SK-N-SH (cell line): ENCODE measurements at places on chromosomes 11 and 22. TPM values are rescaled to one million over a fixed set of nuclear protein-coding genes. Genes with fewer than 3 reads are reported as not detected.
A peak's percentile ranks its signal among the peaks of the same experiment; 100 is the strongest.

BACE1 gene
- 36.4 and 37.8 TPM in 2 replicates for polyA plus RNA-seq

DNA sequence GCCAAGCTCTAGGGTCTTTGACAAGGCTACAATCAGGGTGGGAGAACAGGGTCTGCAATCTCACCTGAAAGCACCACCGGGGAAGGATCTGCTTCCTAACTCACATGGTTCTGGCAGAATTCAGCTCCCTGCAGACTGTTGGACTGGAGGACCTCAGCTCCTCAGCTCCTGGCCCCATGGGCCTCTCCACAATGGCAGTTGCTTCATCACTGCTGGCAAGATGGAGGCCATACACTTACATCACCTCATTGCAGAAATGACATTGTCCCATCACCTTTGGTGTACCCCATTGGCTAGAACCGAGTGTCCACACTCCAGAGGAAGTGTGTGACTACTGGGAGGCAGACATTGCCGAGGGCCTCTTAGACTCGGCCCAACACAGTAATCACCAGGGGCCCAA is 20.9 kb upstream of the MPPED1 start:
- no peaks in the 10 kb centered on the region; the same call in 1 of the 2 replicates for H3K4me1 ChIP-seq
- no peak overlapping the region for H3K27ac ChIP-seq
- H3K36me3 ChIP-seq = no peaks in the 10 kb centered on the region
- no peak for DNase-seq
- no peaks in the 10 kb centered on the region for H3K27me3 ChIP-seq

OR51E2 gene
- 0.03 TPM in 1 of 2 replicates, not detected in the other for polyA plus RNA-seq

DNA sequence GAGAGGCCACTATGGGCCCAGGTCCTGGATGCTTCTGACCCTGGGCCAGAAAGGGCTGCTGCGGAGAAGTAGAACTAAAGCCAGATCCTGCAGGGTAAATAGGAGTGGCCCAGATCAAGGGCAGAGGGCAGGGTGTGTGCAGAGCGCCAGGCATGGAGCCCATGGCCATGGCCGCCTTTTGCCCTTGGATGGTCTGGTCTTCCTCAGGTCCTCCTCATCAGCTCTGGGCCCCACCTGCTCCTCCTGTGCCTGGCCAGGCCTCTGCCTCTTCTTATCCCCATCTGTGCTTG is 277.6 kb downstream of the BRD1 start:
- H3K4me3 ChIP-seq = no peak overlapping the region
- no peaks in the 10 kb centered on the region; the same call in 1 of the 2 replicates for H3K27me3 ChIP-seq
- no peak overlapping the region for H3K27ac ChIP-seq
- no peaks in the 10 kb centered on the region for H3K36me3 ChIP-seq
- no peak for DNase-seq

DNA sequence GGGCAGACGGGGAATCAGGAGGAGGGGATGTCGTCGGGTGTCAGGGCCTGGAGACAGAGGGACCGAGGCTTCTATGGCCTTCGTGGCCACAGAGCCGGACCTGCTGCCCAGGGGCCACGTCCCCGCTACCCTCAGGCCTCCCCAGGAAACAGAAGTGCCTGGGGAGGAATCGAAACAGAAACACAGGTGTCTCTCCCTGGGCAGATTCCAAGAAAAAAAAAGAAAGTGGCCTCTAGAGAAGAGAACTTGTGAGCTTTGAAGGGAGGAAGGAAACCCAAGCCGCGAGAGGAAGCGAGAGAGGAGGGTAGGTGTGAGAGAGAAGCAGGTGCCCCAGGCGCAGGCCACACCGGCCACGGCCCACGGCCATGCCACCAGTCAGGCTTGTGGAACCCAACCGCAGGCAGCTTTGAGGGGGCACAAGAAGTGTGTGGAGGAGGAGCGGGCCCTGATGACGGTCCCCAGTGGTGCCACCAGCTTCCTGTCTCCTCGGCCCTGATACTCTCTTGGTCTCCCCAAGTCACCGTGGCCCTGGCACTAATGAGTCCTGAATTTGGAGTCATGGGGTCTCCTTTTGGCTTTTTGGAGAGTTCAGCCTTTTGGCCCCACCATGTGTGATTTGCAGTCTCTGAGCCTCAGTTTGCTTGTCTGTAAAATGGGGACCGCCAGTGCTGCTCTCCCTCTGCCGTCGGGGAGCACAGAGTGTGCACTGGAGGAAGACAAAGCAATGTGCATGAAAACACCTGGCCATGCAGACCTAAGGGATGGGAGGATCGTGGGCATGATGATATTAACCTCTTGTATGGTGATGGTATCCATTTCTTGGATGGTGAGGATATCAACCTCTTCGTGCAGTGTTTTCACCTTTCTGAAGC is 25.2 kb downstream of the LIF start:
- no peaks in the 10 kb centered on the region for H3K4me1 ChIP-seq
- H3K27me3 ChIP-seq = no peaks in the 10 kb centered on the region
- H3K36me3 ChIP-seq = no peaks in the 10 kb centered on the region
- no peak overlapping the region for H3K4me3 ChIP-seq
- no peak overlapping the region for H3K27ac ChIP-seq
- no peak for DNase-seq

KCNK4 gene
- polyA plus RNA-seq = 0.13 and 0.16 TPM in 2 replicates

DNA sequence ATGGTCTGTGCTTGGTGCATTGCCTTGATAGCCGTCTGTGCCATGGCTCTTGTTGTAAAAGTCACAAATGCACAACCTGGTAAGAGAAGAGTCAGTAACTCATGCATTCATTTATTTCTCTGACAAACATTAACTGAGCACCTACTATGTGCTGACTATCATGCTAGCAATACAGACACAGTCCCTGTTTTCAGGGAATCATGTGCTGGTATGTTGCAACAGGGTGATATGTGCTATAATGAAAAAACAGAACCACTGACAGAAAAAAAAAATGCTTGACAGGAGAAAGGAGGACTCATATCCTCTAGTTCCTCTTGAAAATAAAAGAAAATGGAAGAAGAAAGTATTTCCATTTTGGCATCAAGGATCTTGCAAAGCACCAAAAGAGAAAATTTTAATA is 34.5 kb upstream of the RAPSN start:
- H3K36me3 ChIP-seq = peaks cover 86% of the 10 kb centered on the region
- H3K27me3 ChIP-seq = no peaks in the 10 kb centered on the region
- no peak overlapping the region for H3K4me3 ChIP-seq
- H3K27ac ChIP-seq = no peak overlapping the region

DNA sequence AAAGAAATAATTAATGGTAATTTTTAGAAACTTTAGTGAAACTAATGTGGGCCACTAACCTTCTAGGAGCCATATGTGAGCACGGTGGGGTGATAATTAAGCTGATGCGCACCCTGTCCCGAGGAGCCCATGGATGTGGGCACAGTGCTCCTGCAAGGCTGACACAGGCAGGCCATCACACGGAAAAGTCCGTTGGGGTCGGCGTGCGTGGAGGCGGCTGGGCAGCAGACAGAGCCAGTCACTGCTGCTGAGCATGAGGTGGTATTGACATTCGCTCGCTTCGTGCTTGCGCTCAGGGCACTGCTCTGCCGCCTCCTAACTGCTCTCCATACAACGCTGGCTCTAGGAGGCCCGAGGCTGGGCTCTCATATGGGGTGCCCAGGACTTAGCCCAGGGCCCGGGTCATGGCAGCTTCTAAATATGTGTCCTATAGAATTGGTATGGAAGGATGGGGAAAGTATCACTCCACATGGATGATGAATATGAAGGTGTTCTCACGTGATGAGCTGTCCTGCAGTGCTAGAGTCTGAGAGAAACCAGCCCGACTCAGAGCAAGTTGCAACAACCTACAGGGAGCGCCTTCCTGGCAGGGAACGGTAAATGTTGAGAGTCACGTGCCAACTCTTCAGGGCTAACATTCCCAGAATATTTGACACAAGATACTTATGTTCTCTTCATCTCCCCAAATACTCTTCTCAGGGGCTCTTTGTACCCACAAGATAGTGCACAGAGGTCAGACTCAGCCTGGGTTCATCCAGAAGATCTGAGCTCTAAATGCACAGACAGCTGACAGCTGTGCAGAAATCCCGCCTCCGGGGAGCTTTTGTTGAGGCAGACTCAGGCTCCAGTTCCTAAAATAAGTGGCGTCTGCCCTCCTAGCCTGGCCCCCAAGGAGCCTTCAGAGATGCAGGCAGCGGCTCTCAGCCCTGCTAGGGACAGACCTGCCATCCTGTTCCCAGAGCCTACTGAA is 50.6 kb upstream of the ARFGAP3 start:
- H3K36me3 ChIP-seq = no peaks in the 10 kb centered on the region
- no peak overlapping the region for H3K4me3 ChIP-seq
- no peaks in the 10 kb centered on the region for H3K27me3 ChIP-seq
- H3K4me1 ChIP-seq = no peaks in the 10 kb centered on the region

- H3K27me3 ChIP-seq = peaks cover 8% of the 10 kb centered on the region; the same call in 1 of the 2 replicates
- H3K4me1 ChIP-seq = peaks cover 7% of the 10 kb centered on the region; the same call in 1 of the 2 replicates
- peak; percentile 94 for DNase-seq
- H3K36me3 ChIP-seq = no peaks in the 10 kb centered on the region
- H3K4me3 ChIP-seq = peak within 1 kb of the TSS; percentile 65
Observed at GRCh38 chr11:9003573-9004182, at the start of gene NRIP3. NRIP3 (minus strand) TSS chr11:9004001; CDS start chr11:9003935, 66 bp downstream.

SCN4B gene
- 1.2 and 2.0 TPM in 2 replicates for polyA plus RNA-seq

SYT8 gene
- polyA plus RNA-seq = not detected in 2 replicates

DNA sequence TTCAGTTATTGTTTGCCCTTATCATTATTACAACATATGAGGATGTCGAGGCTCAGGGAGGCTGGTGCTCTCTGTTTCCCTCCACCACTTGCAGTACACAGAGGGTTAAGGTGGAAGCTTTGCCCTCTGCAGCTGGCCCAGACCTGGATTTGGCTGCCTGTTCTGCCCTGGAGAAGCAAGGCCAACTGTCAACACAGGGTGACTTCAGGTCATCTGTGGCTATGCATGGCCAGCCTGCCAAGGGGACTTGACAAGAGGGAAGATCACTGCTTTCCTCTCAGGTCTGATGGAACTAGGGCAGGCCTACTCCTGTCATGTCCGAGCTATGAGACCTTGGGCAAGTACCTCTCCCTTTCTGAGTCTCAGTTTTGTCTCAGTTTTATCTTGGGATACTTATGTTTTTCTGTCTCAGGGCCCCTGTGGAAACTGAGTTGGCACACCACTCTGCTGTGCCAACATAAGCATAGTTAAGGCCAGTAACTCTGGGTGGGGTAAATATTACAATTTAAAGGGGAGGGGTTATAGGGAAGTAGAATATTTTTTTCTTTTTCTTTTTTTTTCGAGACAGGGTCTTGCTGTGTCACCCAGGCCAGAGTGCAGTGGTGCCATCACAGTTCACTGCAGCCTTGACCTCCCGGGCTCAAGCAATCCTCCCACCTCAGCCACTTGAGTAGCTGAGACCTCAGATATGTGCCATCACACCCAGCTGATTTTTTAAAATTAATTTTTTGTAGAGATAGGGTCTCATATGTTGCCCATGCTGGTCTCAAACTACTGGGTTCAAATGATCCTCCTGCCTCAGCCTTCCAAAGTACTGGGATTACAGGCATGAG is 2.4 kb upstream of the THRSP start:
- H3K27ac ChIP-seq = no peak overlapping the region
- H3K36me3 ChIP-seq = no peaks in the 10 kb centered on the region
- H3K4me3 ChIP-seq = no peak overlapping the region

DNA sequence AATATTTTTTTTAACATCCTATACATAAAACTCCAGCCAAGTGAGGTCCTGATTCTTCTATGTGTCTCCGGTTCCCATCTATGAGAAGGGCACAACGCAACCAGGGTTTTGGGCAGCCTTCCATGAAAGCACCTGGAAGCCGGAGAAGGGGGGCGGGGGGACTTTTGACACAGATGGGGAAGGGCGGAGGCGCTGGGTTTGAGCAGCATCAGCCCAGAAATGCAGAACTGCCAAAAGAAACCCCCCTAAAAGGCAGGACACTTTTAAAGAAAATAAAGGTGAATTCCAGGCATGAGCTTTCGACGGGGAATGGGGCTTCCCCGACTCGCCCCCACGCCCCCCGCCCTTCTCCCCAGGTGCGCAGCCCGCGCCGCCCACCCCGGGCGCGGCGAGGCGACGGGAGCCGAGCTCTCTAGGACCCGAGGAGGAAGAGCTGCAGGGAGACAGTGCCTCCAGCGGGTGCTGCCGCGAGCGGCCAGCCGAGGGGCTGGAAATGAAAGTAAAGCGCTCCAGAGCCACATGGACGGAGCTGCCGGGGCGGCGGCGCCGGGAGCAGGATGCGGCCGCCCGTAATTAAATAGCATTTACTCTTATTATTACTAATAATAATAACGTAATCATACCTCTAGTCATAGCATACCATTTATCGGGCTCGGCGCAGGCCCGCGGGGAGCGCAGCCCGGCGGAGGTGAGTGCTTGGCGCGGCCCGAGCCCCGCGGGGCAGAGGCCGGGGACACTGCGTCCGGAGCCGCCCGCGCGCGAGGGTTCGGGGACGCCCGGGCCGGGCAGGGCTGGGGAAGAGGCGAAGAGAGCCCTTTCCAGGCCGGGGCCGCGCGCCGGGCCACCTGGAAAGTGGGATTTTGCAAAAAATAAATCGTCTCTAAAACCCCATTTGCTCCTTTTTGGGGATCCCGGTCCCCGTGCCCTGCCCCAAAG is at the start of gene ZC3H7B:
Gene ZC3H7B (plus strand): TSS at position 441 of the 936 bp plus-strand sequence. CDS start 19,136 bp downstream, outside the sequence.
- H3K4me3 ChIP-seq = peak within 1 kb of the TSS; percentile 64
- DNase-seq = peak; percentile 90
- no peaks in the 10 kb centered on the region for H3K36me3 ChIP-seq
- H3K27me3 ChIP-seq = no peaks in the 10 kb centered on the region
- H3K27ac ChIP-seq = peak within 1 kb of the TSS; percentile 67

- H3K4me3 ChIP-seq = no peak overlapping the region; the same call in 1 of the 2 replicates
- no peaks in the 10 kb centered on the region for H3K36me3 ChIP-seq
- no peak overlapping the region for H3K27ac ChIP-seq
- no peaks in the 10 kb centered on the region for H3K27me3 ChIP-seq
- DNase-seq = peak; percentile 7
Observed at GRCh38 chr11:55942785-55943392, 6.7 kb upstream of the OR5I1 start.

DNA sequence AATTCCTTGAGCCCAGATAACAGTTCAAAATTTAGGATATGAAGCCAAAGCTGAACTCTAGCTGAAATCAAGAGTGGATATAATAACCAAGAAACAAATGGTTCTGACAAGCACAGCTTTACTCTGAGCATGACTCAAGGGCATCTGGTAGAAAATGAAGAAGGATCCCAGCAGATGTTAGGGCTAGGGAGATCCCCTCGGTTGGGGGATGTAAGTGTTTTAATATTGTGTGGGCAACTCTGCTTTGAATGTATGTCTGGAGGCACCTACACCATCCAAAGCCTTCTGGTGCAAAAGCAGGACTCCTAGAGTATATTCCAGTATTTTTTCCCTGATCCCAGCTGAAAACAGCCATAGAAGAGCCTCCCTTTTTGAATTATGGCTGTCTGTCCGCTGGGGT is 61.7 kb downstream of the FLI1 start:
- H3K4me3 ChIP-seq = no peak overlapping the region
- no peak overlapping the region for H3K27ac ChIP-seq
- H3K4me1 ChIP-seq = no peaks in the 10 kb centered on the region; the same call in 1 of the 2 replicates
- DNase-seq = no peak

ZFPL1 gene
- polyA plus RNA-seq = 55.7 and 75.9 TPM in 2 replicates

- no peak for DNase-seq
- H3K4me3 ChIP-seq = no peak overlapping the region
- H3K36me3 ChIP-seq = peaks cover 2% of the 10 kb centered on the region; the same call in 1 of the 2 replicates
Observed at GRCh38 chr11:46357483-46357936, 10.2 kb downstream of the DGKZ start.

- H3K36me3 ChIP-seq = no peaks in the 10 kb centered on the region
- no peaks in the 10 kb centered on the region for H3K27me3 ChIP-seq
- no peaks in the 10 kb centered on the region for H3K4me1 ChIP-seq
- DNase-seq = peak; percentile 29
Observed at GRCh38 chr11:79708319-79708932, 267.6 kb upstream of the TENM4 start.

- peak overlapping the region; percentile 83 for H3K4me3 ChIP-seq
- no peak overlapping the region for H3K27ac ChIP-seq
- no peaks in the 10 kb centered on the region for H3K27me3 ChIP-seq
Observed at GRCh38 chr11:3163241-3163981, 1.7 kb downstream of the OSBPL5 start.

GRCh38 chr11:72613977-72614376 is 60.2 kb downstream of the PDE2A start:
- no peaks in the 10 kb centered on the region for H3K36me3 ChIP-seq
- peaks cover 6% of the 10 kb centered on the region; the same call in 1 of the 2 replicates for H3K27me3 ChIP-seq
- no peak for DNase-seq
